ENCODE measurements at places on chromosomes 3 and 15.

- peak; percentile 28 for DNase-seq
Measured at GRCh38 chr3:101676216-101676764, 642 bp downstream of the ZBTB11 start.

DNA sequence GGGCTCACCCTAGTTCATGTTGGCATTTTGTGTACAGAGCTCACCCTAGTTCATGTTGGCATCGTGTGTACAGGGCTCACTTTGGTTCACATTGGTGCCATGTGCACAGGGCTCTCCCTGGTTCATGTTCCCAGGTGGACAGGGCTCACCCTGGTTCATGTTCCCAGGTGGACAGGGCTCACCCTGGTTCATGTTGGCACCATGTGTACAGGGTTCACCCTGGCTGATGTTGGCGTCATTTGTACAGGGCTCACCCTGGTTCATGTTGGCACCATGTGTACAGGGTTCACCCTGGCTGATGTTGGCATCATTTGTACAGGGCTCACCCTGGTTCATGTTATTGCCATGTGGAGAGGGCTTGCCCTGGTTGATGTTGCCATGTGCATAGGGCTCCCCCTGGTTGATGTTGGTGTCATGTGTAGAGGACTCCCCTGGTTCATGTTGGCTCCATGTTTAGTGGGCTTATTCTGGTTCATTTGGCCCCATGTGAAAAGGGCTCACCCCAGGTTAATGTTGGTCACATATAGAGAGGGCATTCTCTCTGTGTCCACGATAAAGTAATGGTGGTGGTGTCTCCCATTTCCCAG is 31.7 kb upstream of the NR2C2 start:
- DNase-seq: no peak

- no peak for DNase-seq
Measured at GRCh38 chr3:61571516-61572336, 10.4 kb downstream of the PTPRG start.

GRCh38 chr3:88671573-88671972 is 435.8 kb upstream of the EPHA3 start:
- DNase-seq: no peak

DNA sequence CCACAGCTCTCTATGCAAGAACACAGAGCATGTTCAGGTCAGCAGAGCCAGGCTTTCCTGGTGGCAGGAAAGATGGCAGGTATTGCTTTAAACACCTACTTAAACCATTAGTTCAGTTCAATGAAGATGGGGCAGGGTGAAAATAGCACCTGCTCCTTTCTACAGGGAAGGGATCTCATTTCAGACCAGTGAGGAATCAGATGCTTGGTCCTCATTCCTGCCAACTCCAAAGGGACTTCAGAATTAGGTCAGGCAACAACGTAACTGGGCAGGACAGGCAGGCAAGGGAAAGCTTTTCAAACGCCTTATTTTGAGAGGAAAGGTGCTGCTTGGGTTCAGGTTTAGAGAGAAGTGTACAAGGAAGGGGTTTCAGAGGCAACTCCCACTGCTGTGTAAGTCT is 12.6 kb upstream of the RPS17 start:
- DNase-seq: no peak

GRCh38 chr3:191889756-191890155 is 428.8 kb downstream of the PYDC2 start:
- DNase-seq: no peak

- no peak for DNase-seq
Measured at GRCh38 chr15:98725874-98726273, 77.5 kb downstream of the IGF1R start.

DNA sequence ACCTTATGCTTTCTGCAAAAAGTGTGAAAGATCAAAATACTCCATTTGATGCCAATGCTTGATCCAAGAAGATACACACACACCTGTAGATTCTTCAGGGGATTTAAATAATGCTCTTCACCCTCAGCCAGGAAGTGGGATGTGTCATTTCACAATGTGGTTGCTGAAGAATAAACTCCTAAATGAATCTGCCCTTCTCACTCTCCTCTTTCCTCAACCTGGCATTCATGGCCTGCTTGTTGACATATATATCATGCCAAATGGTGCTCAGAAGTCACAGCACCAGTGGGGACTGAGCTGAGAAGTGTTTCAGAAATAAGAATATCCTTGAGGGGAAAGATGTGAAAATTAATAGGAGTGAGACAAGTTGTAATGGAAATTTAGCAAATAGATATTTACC is 146.6 kb upstream of the ARHGEF26 start:
- no peak for DNase-seq

- DNase-seq: no peak
Measured at GRCh38 chr15:68012911-68013310, 41.2 kb upstream of the PIAS1 start.

DNA sequence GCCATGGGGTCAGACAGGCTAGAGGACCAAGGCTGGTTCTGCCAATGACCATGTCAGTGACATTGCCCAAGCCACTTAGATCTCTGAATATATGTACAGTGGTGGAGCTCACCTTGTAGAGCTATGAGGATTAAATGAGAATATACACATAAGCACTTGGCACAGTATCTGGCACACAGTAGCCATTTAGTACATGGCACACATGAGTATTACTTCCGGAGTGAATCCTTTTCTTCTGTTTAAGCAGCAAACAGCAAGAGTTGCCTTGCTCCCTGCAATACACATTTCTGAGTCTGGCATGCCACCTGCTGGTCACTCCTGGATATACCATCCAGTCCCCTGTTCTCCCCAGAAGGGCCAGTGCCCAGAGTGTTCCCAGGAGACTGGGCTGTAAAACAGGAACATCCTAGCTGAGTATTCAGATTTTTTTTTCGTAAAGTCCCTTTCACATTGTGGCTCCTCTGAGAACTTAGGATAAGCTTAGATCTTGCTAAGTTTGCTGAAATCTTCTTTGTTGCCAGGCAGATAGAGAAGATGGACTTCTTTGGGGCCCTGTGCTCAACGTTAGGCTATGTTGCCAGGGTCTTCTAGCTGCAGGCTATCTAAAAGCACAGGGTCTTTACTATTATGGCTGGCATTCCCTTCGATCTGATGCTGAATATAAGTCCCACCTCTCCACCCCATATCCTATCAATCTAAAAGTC is 203.4 kb downstream of the ADAMTS9 start:
- no peak for DNase-seq

- DNase-seq: no peak
Measured at GRCh38 chr3:105327662-105328337, 38.9 kb upstream of the ALCAM start.

- DNase-seq: no peak
Measured at GRCh38 chr3:10581251-10581650, 75.9 kb upstream of the ATP2B2 start.

GRCh38 chr3:134308350-134308891 is 57.8 kb upstream of the RYK start:
- DNase-seq: peak; percentile 64

GRCh38 chr3:58332575-58333188 is at the start of gene PXK:
Gene PXK, plus strand, starts transcription at chr3:58332892. Its CDS starts 97 bp downstream, at chr3:58332989.
- DNase-seq: peak; percentile 40

- DNase-seq: no peak
Measured at GRCh38 chr15:66071160-66071920, 182.2 kb downstream of the MEGF11 start.

DNA sequence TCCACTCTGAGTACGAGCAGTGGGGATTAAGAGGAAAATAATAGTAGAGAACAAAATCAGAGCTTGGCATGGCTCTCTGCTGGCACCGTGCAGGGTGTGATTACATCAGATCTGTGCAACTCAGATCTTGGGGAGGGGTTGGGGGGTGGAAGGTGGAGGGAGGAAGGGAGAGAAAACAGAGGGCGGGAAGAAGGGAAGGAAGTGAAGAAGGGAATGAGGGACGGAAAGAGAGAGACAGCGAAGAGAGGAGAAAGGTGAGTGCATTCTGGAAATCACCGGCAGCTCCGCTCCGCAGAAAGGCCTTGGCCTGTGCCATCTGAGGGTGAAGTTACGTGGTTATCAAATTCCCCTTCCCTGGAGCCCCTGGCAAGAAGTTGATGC is 31.0 kb upstream of the ADAMTS17 start:
- no peak for DNase-seq

DNA sequence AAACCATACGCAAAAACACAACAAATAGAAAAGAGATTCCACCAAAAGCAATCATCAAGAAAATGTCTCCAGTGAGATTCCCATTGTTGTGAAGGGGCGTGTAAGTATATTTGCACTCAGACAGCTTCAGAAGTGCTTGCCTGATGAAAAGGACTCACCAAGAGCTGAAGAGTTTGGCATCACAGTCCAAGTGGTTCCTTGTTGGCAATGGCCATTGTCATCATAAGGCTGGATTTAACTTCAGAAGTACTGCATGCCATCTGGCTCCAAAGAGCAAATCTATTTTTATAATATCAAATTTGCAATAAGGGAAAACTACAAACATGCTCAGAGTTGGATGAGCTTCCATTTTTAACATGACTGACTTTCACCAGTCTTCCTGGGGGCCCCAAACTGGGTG is 505.3 kb upstream of the NR2F2 start:
- no peak for DNase-seq

- no peak for DNase-seq
Measured at GRCh38 chr3:46998852-46999515, 19.5 kb downstream of the NBEAL2 start.

GRCh38 chr15:92453607-92454006 is 59.9 kb downstream of the ST8SIA2 start:
- no peak for DNase-seq

DNA sequence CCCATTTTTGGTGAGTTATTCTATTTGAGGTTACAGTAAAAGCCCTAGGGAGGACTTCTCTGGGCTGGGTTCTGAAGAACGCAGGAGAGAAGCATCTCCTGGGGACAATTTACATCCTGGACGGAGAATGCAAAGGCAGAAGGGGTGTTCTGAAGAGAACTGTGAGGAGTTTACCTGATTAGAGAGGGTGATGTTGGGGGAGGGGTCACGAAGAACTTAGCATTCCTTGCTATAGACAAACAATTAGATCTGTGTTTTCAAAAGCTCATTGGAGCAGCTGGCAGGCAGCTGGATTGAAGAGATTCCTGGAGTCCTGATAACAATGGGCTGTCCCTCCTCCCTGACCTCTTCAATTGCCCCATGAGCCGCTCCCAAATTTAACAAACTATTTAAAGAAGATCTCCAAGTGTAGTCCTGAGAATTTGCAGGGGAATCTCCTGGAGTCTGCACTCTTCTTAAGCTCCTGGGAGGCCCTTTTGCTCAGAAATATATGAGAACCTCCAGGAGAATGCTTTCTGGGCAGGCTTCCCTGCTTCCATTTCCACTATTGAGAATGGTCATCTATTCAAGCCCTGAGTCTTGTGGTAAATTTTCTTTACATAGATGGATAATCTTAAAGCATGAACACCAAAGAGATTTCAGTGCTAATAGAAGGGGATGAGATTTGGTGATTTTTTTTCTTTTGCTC is 55.3 kb downstream of the ARHGAP31 start:
- DNase-seq: no peak

DNA sequence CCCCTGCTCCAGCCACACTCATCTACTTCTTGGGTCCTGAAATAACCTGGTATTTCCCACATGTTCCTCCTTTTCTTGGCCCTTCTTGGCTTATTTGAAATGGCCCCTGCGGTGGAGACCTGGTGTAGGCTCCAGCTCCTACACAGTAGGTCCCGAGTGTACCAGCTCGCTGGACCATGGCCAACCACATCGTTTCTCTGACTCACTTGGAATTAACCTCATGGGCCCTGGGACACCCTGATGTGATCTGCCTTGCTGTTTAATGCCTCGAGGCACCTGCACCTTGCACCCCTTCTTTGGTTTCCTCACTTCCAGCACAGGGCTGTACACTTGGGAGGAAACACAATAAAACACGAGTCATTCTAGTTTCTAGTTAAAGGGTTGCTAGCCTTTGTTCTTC is 60.3 kb downstream of the FEM1B start:
- no peak for DNase-seq

DNA sequence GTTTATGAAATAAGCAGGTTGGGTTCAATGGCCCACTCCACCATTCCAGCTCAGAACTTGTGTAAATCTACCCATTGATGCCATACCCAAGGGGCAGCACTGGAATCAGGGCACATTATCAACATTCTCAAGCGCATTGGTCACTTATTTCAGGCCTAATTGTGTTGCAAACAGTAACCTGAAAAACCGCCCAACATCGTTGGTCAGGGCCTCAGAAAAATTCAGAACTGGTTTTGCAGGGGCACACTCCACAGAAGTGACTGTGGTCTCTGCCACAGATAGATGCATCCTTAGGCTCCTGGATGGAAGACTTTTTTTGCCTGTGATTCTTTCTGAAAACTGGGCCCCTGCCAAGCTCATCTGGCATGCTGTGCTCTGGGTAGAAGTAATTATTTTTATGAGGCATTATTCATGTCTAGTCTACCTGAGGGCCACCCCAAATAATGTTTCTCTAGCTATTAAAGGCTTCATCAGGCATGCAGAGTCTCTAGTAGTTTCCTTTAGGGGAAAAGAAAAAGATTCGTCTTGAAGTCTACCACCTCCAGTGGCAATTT is 21.7 kb upstream of the LRTM1 start:
- no peak for DNase-seq

DNA sequence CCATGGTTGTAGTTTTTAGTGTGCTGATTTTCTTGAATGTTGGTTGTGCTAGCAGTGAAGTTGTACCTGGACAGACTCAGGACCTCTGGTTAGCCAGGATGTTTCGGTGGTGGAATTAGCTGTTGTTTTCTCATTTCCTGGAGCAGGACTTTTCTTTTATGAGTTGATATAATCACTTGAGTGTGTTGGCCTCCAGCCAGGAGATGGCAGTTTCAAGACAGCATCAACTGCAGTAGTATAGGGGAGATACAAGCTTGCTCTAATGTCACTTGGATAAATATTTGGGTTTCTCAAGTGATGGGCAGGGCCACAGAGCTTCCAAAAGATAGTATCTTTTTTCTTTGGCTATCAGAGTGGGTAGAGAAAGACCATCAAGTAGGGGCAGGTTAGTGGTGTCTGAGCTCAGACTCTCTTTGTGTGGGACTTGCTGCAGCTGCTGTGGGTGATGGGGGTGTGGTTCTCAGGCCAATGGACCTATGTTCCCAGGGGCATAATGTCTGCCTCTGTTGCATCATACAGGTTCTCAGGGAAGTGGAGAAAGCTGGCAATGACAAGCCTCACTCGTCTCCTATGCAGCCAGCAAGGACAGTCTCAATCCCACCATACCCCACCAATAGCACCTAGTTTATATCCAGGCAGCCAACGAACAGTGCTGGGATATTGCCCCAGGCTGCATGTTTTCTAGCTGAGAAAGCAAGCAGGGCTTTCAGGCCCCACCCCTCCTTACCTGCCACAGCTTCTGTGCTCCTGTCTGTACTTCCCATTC is 14.6 kb upstream of the OR5K2 start:
- no peak for DNase-seq

DNA sequence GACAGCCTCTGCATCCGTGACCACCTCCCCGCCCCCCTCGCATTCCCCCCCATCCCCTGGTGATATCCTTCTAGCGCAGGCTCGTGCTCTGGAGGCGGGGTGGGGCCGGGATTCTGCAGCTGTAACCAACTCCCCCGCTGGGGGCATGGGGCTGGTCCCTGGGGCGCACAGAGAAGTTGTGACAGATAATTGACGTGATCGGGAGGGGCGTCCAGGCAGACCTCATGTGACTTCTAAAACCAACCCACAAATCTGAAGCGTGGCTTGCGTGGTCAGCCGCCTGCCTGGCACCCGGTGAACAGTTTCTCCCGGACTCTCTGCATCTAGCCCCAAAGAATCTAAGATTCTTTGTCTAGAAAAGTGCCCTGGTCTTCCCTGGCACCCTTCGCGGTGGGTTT is 100.6 kb upstream of the IGF1R start:
- DNase-seq: no peak

GRCh38 chr15:100116416-100117190 is 225.2 kb downstream of the ADAMTS17 start:
- no peak for DNase-seq

- DNase-seq: no peak
Measured at GRCh38 chr3:175349168-175349567, 490.0 kb downstream of the NAALADL2 start.

Data from D721Med (cell line).